ENCODE measurements at places on chromosomes 6 and 20. TPM values are rescaled to one million over a fixed set of nuclear protein-coding genes. Genes with fewer than 3 reads are reported as not detected.

GRCh38 chr20:39318911-39319310, 356.8 kb downstream of the DHX35 start:
- DNase-seq: no peak

- DNase-seq: no peak
Observed at GRCh38 chr6:34339971-34340370, 52.5 kb downstream of the NUDT3 start.

DNA sequence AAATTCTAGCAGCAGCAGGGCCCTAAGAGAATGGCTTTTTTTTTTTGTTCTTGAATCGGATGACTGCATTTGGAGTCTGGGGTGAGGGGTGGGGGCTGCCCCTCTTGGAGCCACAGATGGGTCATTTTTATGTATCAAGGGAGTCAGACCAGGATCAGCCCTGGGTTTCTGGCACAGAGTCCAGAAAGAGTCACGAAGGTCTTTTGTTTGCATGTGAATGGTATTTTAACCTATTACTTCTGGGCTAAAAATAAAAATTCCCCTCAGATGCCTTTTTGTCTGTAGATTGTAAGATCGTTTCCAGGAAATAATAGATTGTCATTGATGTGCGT, 72.5 kb downstream of the PHACTR3 start:
- no peak for DNase-seq

DNA sequence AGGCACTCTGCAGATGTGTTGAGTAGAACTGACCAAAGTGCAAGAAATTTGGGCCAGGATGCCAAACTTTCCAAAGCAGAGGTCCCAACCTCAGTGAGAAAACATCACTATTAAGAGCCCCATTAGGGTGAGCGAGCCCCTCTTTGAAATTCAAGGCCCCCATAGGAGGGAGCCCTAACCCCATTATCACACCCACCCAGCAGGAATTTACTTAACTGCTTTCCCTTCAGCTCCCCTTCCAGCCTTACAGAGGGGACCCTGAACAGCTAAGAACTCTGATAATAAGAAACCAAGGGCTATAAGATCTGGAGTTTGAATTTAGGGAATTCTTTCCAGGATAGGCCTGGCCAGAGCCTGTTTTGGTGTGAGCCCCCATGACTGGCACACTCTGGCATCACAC, 130.6 kb downstream of the NFATC2 start:
- no peak for DNase-seq

DNA sequence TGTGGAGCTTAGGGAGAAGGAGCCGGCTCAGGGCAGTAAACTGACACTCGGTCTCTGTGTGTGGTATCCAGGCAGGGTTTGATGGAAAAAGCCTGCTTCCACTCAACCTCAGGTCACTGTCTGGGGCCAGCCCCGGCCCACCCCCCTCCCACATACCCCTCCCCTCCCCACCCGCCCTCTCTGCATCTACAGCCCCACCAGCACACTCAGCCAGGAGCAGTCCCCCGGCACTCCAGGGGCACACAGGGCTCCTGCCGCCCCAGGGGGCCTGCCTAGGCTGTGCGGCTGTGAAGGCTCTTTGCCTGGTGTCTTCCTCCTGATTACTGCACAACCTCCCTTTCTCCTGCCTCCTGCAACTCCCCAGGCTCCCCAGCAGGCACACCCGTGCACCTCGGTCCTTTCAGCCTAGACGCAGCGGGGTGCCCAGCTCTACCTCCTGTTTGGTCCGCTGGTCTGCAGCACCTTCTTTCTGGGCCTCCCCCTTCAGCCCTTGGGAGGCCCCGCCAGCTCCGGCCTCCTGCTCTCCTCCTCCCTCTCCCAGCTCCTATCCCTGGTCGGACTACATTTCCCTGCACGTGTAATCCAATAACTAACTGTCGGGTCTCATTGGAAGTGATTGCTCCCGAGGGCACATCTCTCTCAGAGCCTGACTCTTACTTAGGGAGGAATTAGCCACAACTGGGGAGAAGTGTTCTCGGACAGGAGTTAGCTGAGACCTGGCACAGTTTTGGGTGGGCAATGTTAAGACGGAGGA, 1.3 kb upstream of the FOXF2 start:
- DNase-seq: no peak

GRCh38 chr20:60036746-60037499, 78.7 kb downstream of the CDH26 start:
- DNase-seq: peak; percentile 57

DNA sequence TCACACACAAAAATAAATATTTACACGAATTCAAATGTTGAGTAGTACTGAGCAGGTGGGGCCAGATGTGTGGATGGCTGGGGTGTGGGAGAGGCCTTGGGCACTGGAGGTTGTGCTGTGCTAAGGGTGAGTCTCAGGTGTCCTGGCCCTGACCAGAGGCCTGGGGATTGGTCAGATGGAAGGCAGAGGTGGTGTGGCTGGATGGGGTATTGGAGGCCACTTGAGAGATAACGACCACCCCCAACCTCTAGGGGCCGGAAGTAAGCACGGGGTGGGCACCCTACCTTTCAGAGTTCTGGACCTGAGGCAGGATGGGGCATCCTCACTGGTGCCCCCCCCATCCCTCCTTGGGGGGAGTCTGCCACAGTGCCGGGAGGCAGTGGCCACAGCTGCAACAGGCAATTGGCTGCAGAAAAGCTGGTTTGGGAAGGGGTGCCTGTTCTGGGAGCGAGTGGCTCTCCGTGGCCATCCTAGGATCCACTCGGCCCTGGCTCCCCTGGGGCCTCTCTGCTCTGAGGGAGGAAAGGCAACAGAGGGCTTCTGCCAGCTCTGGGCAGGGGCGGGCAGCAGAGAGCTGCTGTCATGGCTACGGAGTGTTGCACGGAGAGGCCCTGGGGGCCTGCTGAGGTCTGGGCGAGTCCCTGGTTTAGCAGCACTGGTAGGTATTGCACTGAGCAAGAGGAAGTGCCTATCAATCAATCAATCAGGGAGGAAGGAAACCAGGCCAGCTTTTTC, 87.6 kb downstream of the ASXL1 start:
- DNase-seq: peak; percentile 51

- DNase-seq: no peak
Observed at GRCh38 chr6:34067814-34068213, 78.1 kb downstream of the GRM4 start.

GRCh38 chr20:13665709-13666395, 27.1 kb upstream of the TASP1 start:
- DNase-seq: no peak

GRCh38 chr6:166718516-166718915, 91.5 kb upstream of the RPS6KA2 start:
- no peak for DNase-seq

DNA sequence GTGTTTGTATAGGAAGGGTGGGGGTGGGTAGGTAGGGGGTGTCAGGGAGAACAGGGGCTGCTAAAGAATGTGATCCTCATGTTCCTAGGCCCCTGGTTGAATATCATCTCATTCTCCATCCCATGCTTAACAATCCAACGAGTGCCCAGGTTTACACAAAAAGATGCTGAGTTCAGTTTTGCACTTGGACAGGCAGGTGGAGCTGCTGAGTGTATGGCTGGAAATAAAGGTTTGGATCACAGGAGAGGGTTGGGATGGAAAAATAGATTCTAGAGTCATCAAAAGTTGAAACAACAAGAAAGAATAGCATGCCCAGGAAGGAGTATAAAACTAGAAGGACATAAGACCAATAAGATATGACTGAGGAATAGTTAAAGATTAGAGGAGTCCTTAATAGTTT, 14.2 kb downstream of the CHD6 start:
- no peak for DNase-seq

DNA sequence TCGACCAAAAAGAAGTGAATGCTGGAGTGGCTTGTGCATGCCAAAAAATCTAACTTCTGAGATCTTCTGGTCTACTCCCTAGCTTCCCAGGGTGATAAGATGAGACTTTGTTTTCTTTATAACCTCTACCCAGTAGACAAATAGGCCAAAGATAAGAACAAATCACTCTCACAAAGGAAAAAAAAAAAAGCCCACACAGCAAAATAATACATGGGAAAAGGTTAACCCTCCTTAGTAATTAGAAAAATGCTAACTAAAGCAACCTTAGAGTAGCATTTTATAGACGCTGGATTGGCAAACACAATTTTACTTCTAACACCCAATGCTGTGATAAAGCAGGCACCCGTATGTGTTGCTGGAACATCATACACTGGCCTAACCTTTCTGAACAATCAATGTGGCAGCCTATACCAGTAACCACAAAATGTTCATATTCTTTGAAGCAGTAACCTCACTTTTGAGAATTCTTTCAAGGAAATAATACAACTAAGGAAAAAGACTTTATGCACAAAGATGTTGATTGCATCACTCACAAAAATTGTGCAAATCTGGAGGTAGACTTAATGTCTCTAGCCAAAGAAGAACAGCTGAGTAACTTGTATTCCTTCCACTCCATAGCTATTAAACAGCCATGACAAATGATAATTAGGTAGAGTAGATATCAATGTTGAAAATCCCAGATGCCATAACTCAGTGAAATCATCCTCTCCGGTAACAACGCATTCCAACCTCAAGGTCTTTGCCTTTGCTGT, 116.3 kb upstream of the QKI start:
- no peak for DNase-seq

GRCh38 chr6:137851669-137852068, 15.4 kb upstream of the TNFAIP3 start:
- DNase-seq: no peak

DNA sequence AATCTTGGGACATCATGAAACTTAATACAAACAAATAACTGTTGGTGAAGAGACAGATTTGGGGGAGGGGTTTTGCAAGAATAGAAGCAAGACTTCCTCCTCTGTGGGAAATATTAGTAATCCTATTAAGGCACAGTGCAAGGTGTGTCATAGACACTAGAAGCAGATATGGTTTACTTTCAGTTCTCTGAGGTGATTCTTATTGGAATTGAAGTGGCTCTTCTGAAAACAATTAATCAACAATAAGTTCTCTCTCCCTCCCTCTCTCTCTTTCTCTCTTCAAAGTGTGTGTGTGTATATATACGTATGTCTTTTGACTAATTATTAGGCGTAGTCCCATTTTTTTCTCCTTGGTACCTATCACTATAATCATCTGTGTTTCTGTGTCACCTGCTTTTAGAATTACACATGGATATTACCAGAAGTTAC, 99.8 kb downstream of the HIVEP2 start:
- peak; percentile 66 for DNase-seq

GRCh38 chr20:40931410-40932044, 97.1 kb upstream of the TOP1 start:
- no peak for DNase-seq

DNA sequence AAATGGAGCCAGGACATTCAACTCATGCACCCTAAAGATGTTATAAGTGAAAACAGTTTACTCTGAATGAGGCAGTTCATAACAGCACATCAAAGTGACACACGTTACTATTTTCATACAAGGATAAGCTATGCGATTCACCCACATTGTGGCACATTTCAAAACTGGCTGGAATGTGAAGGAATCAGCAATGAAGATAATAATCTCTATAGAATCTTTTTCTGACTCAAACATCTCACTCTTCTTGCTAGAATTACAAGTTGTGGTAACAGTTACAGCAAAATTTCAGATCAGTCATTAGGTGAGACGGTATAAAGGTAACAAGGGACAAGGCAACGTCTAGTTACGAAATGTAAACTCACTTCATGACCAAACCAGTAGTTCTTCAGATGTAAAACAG, 17.5 kb downstream of the TMEM244 start:
- no peak for DNase-seq

DNA sequence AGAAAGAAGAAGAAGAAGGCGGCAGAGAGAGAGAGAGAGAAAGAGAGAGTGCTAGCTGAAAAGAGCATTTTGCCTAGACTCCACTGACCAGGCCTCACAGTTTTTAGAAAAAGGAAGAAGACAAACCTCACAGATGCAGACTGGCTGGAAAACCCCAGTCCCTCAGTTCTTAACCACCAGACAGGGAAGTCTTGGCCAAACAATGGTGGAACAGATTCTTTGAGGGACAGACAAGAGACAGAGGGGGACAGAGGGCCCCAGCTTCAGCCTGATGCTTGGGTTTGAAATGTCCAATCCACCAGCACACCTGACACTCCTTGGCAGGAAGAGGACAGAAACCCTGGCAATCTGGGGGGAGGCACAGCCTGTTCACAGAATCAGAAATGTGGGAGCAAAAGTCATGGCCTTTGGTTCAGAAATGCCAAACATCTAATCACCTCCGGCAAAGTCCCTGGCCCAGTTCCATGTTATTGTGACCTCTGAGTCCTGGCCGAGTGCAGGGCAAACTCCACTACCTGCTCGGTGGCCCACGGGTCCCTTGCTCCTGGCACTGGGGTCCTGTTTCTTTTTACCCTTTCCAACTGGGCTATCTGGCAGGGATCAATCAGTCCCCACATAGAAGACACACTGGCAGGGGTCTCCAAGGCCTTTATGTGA, 235.2 kb downstream of the LY86 start:
- no peak for DNase-seq

- no peak for DNase-seq
Observed at GRCh38 chr20:46012921-46013320, 4.2 kb downstream of the MMP9 start.

GRCh38 chr6:158399040-158399700, 86.9 kb downstream of the TULP4 start:
- no peak for DNase-seq

- DNase-seq: no peak
Observed at GRCh38 chr6:105911106-105911629, 175.0 kb upstream of the PRDM1 start.

The TRIM10 gene
- total RNA-seq: under 0.01 TPM

The CST9L gene
- not detected for total RNA-seq

The NFATC2 gene
- under 0.01 TPM for total RNA-seq

The CGAS gene
- 3.4 TPM for total RNA-seq

The ZNF831 gene
- total RNA-seq: not detected

The NPBWR2 gene
- not detected for total RNA-seq

The STXBP5 gene
- 23.3 TPM for total RNA-seq

The ARFGEF3 gene
- total RNA-seq: 8.7 TPM

The PIM1 gene
- total RNA-seq: 6.6 TPM

The ZNF337 gene
- 22.6 TPM for total RNA-seq

The POPDC3 gene
- 2.1 TPM for total RNA-seq

The SYNDIG1 gene
- not detected for total RNA-seq

The FARS2 gene
- total RNA-seq: 27.9 TPM

The ZBTB46 gene
- 5.4 TPM for total RNA-seq

The ABCF1 gene
- total RNA-seq: 77.8 TPM

The FOXO3 gene
- total RNA-seq: 88.4 TPM

Data from renal cortical epithelial cell (primary cell).